Iris pigment epithelial cell (primary cell): ENCODE measurements at places on chromosomes 12 and 14.

DNA sequence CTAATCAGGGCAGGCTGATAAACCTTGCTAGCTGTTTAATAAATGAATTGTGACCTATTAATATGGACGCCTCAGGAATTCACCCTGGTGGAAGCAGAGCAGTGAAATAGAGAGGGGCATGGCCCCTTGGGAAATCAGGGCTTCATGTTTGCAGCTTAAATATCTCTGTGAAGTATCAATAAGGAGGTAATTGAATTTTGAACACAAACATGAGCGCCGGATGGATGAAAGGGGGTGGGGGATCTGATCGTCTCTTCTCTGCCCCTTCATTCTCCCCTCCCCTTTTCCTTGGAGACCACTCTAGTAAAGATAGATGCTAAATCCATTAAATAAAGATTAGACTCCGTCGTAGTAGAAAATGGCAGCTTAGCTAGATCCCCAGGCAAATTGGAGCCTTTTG lies 70.5 kb downstream of the LIN52 start:
- DNase-seq, result no peak

DNA sequence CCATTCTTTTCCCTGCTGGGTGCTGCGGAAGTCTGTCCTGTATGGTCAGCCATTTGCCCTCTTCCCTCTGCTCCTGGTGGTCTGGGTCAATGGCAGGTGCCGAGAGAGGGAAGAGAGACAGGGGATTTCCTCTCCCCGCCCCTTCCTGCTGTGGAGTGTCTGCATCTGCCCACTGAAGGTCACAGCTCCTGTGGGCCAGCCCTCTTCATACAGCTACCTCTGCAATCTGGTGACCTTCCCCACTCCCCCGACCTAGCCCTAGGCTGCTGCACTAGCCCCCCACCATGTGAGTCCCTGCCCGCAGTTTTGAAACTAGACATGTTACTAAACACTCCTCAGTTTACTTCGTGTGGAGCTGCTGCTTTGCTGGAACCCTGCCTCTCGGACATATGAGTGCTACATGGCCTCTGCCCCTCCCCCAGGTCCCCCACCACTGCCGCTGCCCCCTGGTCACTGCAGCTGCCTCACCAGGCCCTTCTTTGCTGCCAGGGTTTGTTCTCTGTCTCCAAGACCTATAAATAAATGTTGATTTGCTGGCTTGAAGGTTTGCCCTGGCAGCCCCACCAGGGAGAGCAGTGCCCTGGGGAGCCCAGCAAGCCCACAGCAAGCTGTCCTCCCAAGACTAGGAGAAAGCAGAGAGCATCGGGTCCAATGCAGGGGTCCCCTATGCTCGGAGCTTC lies 102.9 kb downstream of the DPF3 start:
- DNase-seq, result no peak

- no peak for DNase-seq
Measured at GRCh38 chr12:119486599-119487154, 106.9 kb upstream of the TMEM233 start.

- no peak for DNase-seq
Measured at GRCh38 chr14:106083082-106083481, 556.7 kb downstream of the TMEM121 start.

DNA sequence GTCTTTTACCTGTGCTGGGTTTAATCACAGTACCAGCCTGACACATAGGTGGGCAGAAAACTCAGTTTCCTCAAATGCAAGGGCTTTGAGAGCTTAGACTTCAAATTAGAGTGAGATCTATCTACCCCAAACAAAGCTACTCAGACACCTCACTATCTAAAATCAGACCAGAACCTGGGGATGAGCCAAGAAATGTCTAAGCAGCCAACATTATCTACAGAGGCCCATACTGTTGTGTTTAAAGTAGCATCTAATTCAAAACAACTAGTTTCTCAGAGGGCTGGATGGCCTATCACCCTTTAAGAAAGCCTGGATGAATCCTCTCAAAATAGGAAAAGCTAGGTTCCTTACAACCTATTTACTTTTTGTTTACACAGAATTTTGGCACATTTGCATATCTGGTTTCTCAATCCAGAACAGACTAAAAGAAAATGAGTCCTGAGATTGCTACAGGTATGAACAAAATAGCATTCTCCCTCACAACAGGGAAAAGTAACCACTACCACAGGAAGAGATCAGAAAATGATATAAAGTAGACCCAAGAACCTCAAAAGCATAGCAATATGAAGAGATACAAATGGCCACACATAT lies 142.4 kb downstream of the ZFP36L1 start:
- no peak for DNase-seq
